Esophagus squamous epithelium (tissue), 5 donors: ENCODE measurements at places on chromosomes 7 and 10. TPM values are rescaled to one million over a fixed set of nuclear protein-coding genes. Genes with fewer than 3 reads are reported as not detected.
A peak's percentile ranks its signal among the peaks of the same experiment; 100 is the strongest.

CYP2E1 gene
- 3.1 TPM for total RNA-seq

GALNT17 gene
- total RNA-seq, result 3.1 TPM

PSMA2 gene
- total RNA-seq, result 33.1 TPM

PHYHIPL gene
- total RNA-seq, result not detected

GATA3 gene
- not detected for total RNA-seq

PIK3CG gene
- total RNA-seq, result 1.3 TPM

YWHAG gene
- total RNA-seq, result 61.0 TPM

DNAJC9 gene
- total RNA-seq, result 35.4 TPM

LRRC61 gene
- total RNA-seq, result 13.9 TPM

GRCh38 chr7:29270594-29271318 is 76.2 kb downstream of the CHN2 start:
- no peak for DNase-seq

- no peak for DNase-seq
Observed at GRCh38 chr7:117250801-117251200, 72.1 kb downstream of the WNT2 start.

DNA sequence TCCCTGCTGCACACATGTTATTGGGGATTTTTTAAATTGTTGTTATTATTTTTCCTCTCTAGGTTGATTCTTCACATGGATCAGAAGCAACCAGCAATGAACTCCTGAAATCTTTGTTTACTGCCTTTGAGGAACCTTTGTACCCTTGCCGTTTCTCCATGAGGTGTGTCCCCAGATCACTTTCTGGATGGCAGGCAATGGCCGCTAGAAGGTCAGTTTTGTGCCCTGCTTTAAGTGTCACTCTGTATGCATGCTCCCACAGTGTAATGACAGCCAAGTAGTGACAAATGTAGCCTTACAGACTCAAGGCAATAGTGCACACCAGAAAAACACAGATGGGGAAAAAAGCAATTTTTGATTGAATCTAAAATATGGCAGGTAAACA is 47.7 kb upstream of the NRP1 start:
- no peak for DNase-seq

- no peak for DNase-seq
Observed at GRCh38 chr7:36904101-36904500, 179.8 kb upstream of the AOAH start.

- no peak for DNase-seq
Observed at GRCh38 chr10:16259726-16260125, 177.1 kb upstream of the PTER start.

- DNase-seq, result no peak
Observed at GRCh38 chr7:91759205-91759863, 121.2 kb downstream of the MTERF1 start.

DNA sequence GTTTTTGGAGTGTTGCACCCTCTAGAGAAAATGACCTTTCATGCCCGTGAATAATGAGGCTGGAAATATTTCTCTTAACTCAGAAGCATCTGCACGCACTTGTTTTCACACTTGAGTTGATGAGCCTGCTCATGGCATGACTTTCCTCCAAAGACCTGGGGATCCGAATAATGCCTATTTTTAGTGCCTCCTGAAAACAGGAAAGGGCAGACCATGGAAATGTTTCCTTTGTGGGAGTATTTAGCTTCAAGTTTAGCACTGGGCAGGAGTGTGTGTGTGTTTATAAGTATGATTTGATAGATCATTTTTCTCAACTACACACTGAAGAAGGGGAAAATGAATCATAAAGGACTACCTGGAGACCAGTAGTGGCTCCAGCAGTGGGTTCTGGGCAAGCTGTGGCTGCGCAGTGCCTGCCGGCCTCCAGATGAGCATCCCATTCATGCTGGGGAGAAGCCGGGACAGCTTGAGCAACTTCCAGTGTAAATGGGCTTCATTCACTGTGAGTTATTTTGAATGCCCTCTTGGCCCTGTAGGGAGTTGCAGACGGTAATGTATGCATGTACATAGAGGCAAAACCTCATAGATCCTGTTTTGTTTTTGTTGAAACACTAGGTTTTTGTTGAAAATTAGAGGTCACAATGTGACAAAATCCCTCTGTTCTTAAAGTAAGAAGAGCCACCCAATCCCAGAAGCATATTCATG is 117.8 kb upstream of the INSYN2A start:
- DNase-seq, result no peak

GRCh38 chr7:103391976-103392375 is 44.5 kb downstream of the PSMC2 start:
- no peak for DNase-seq

- no peak for DNase-seq
Observed at GRCh38 chr10:126670056-126670894, at the start of gene C10orf90. TSS of gene C10orf90 (minus strand) at chr10:126670693. CDS start at chr10:126670480, 213 bp downstream.

- no peak for DNase-seq
Observed at GRCh38 chr7:116772926-116773749, 89.2 kb upstream of the CAPZA2 start.

- DNase-seq, result no peak
Observed at GRCh38 chr7:82616059-82616728, 172.6 kb upstream of the CACNA2D1 start.

DNA sequence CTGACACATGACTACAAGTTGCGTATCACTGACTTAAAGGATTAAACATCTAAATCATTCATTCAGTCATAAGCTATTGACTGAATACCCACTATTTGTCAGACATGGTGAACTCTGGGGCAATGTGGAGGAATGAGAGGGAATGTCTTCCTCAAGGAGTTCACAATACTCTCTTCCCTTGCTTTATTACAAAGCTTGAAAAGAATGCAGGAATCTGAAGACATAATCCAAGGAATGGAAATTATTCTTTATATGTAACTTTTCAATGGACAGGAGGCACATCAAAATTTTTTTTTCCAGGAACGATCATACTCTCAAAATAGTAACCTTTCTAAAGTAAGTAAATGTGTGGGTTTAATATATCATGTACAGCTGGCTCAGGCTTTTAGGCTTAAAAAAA is 111.9 kb downstream of the ATXN7L1 start:
- DNase-seq, result no peak

DNA sequence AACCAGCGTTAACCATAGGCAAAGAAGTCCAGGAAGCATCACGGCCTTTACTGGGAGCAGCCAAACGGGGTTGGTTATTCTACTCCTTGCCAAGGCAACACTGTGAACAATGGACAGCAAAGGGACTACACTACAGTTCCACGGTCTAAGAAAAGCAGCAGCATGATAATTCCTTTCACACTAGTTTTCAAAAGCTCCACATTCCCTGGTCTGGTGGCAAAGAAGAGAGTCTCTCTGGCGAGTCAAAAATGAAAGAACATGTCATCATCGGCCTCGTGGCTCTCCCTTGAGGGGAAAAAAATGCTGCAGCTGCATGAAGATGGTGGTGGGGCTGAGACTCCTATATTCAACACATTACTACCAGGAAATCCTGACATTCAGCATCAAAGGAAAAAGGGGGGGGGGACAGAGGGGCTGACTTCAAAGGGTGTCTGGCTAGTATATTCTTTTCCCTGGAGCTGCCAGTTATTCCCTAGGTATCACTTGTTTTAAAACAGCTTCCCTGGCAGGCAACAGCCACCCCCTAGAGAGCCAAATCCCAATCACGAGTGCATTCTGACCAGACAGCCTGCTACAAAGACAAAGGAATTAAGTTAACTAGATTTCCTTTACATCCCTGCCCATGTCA is 49.1 kb downstream of the SLC37A3 start:
- DNase-seq, result no peak

DNA sequence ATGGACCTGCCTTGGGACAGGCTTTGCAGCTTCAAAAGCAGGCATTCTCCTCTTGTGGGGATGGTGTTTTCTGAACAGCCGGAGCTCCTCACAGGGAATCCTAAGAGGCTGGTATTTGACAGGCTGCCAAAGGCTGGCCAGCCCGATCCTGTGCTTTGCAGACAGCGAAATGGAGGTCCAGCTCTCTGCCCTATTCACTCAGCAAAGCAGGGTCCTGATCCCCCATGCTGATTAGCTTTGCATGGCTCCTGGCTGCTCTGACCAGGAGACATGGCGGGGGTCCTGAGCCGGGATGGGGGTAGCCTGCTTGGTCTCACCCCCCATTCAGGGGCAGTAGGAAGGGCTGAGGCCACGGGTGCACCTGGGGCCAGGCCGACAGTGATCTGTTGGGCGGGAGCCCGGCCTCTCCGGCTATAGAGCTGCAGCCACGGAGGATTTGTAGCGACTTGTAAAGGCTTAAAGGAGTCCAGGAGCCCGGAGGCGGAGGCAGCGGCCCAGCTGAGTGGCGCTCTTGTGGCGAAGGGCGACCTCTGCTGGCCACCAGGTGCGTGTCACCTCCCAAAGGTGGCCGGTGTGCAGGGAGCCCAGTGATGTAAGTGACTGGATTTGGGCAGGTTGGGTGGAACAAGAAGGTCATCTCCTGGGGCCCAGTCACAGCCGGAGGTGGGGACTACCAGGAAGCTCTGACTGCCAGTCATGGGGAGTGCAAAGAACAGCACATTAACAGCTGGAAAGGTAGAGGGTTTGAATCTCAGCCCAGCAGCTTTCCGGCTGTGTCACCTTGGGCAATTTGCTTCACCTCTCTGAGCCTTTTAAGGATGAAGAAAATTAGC is 126.5 kb downstream of the ZMIZ1 start:
- DNase-seq, result peak; percentile 37

GRCh38 chr10:43922335-43923280 is 273.9 kb upstream of the ZNF32 start:
- DNase-seq, result no peak

GRCh38 chr10:92552310-92552709 is 21.6 kb downstream of the IDE start:
- DNase-seq, result no peak

- no peak for DNase-seq
Observed at GRCh38 chr7:33982425-33982786, 77.1 kb downstream of the BMPER start.

DNA sequence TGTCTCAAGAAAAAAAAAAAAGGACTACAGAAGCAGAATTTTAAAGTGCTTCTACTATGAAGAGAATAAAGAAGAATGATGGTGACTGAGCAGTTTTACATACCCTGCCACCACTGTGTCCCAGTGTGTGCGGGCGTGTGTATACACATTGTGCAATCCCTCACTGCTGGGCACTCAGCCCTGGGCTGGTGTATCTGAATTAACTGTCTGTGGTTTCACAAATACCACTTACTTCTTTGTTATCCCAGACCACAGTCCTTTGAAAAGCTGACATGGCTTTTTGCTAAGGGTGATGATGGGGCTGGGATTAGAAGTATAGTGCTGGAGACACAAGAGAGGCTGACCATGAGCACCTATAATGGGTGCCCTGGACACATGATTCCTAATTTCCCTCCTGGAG is 21.1 kb upstream of the TRPV6 start:
- no peak for DNase-seq

- DNase-seq, result no peak
Observed at GRCh38 chr10:119724593-119725516, 995 bp upstream of the INPP5F start.

GRCh38 chr10:96747734-96748550 is 27.6 kb upstream of the PIK3AP1 start:
- DNase-seq, result no peak

DNA sequence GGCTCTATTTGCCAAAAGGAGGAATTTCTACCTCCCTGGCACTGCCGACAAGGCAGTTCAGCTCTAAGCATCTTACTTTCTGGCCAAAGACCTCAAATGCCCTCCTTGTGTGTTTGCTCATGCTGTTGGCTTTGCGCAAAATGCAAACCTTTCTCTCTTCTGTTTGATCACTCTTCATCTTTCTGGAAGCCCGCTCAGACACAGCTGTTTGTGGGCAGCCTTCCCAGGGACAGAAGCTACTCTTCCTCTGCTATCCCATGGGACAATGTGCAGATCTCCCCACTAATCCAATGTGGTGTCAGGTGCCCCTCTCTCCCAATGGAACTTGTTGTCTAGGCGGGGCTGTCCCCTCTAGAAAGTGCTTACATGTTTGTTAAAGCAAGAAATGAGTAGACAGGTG is 278.7 kb downstream of the CCSER2 start:
- no peak for DNase-seq
